NAMALWA (cell line): ENCODE measurements at places on chromosomes 13 and 19.

- DNase-seq, result no peak
These were observed 26.5 kb upstream of the HOMER3 start for GRCh38 chr19:18967358-18968146.

DNA sequence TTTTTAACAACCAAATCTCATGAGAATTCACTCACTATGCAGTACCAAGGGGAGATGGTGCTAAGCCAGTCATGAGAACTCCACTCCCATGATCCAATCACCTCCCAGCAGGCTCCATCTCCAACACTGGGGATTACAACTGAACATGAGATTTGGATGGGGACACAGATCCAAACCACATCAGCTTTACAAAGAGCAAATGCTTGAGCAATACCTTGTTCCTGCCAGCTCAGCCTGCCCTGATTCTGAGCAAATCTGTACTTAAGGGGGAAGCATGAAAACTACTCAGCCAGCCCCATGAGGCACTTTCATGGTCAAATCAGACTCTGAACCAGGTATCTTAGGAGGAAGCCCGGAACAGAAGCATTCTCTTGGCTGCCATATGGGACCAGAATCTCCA is 259.9 kb downstream of the TBC1D4 start:
- no peak for DNase-seq

DNA sequence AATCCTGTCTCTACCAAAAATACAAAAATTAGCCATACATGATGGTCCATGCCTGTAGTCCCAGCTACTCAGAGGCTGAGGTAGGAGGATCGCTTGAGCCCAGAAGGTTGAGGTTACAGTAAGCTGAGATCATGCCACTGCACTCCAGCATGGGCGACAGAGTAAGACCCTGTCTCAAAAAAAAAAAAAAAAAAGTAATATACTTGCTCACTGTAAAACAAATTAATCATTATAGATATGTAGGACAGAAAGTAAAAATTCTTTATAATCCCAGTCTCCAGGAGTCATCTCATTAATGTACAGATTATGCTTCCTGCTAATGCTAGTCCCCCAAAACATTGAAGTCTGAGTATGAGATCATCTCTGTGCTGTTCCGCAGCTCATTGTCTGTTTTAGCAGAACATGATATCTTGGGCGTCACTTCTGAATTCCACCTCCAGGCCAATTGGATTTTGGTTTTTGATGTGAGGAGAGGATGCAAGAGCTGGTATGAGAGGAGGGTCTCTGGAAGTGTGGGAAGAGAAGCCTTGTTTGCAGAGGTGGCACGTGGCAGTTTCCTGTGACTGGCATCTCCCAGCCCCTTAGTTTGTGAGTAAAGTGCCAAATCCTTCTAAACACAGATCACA is 75.4 kb upstream of the NPAS1 start:
- no peak for DNase-seq

DNA sequence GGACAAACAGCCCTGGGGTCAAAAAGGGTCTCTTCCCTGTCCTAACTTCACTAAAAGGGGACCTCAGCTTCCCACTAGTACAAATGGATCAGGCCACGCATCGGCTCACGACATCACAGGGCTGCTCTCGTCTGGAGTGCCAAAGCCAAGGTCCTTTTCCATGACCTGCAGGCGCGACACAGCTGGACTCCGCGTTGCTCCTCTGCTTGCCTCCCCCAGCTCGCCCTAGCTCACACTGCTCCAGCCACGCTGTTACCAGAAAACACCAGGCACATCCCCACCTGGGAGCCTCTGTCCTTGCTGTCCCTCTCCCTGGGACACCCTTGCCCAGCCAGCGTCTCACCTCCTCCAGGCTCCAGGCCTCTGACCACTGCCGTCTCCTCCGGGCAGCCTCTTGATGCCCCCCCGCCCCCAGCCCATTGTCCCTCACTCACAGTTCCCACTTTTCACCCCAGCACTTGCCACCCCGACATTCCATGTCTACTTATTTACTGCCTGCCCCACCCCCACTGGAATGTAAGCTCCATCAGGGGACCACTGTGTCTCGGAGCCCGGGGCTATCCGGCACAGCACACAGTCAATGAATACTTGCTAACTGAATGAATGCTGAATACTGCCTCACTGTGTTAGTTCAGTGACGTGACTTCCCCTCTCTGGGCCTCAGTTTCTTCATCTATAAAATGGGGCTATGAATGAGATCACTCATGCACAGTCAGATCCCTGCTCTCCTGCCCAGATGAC is 20.7 kb downstream of the AKT2 start:
- no peak for DNase-seq

GRCh38 chr19:5228932-5229777 is 111.5 kb downstream of the PTPRS start:
- no peak for DNase-seq

GRCh38 chr13:21606796-21607195 is 2.8 kb upstream of the MICU2 start:
- DNase-seq, result no peak

- DNase-seq, result no peak
These were observed 222.4 kb downstream of the TDRD3 start for GRCh38 chr13:60619461-60619860.

DNA sequence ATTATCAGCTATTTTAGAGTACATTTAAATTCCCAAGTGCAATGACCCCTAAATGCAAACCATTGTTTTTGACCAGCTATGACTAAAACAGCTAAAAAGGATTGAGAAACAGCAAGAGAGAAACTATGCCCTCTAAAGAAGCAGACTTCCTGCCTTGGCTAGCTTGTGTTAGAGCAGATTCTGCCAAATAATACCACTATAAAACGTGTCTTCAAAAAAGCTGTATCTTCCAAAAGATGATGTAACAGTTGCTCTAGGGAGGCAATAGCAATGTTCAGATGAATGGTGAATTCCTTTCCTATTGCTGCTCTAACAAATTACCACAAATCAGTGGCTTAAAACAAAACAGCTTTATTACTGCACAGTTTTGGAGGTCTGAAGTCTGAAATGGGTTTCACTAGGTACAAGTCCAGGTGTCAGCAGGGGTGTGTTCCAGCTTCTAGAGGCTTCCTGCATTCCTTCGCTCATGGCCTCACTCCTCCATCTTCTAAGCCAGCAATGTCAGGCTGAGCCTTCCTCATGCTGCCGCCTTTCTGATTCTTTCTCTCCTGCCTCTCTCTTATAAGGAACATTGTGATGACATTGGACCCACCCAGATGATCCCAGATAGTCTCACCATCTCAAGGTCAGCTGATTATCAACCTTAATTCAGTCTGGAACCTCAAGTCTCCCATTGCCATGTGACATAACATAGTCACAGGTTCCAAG is 84.5 kb downstream of the LRRC63 start:
- DNase-seq, result peak; percentile 23

DNA sequence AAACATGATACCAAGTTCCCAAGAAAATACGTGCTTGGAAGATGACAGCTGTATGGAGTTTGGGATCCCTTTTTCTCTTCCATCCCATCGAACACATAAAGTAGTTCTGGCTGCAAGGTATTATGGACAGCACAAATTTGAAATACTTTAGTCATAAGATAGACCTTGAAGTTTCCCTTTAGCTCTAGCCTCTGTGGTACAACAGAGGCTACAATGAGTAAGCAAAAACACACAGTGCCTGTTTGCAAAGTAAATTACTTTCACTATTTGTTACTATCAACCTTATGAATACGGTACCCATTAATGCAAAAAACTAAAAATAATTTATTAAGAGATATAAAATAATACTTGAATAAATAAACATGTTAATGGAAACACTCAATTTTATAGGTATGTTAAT is 21.0 kb upstream of the LRCH1 start:
- DNase-seq, result no peak

GRCh38 chr19:58034477-58034793 is 610 bp downstream of the ZSCAN1 start:
- DNase-seq, result no peak

GRCh38 chr13:35961002-35961401 is 170.2 kb downstream of the DCLK1 start:
- DNase-seq, result no peak

DNA sequence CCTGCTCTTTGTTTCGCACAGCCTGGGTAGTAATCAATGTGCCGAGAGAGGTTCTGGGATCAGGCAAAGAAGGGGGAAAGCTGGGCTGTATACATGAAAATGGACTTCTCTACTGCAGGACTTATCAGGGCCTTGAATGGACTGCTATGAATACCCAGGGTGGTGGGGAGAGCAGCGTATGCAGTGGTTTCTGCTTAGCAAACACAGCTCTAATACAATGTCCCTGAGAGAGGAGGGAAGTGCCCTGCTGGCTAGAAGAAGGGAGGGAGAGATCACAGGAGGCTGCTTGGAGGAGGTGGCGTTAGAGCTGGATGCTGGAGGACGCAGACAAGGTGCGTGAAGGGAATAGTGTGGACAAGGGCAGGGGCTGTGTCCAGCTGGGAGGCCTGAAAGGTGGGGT is 116.1 kb downstream of the PTPRS start:
- DNase-seq, result no peak

GRCh38 chr13:98690348-98691022 is 62.0 kb downstream of the SLC15A1 start:
- DNase-seq, result no peak

GRCh38 chr19:1649706-1650649 is 2.4 kb downstream of the TCF3 start:
- DNase-seq, result no peak

GRCh38 chr13:74336546-74336945 is 202.3 kb upstream of the KLF12 start:
- DNase-seq, result no peak

- peak; percentile 10 for DNase-seq
These were observed 1.9 kb downstream of the TEX26 start for GRCh38 chr13:30934381-30934780.

GRCh38 chr19:39502640-39503417 is 4.1 kb downstream of the DLL3 start:
- DNase-seq, result peak; percentile 90

DNA sequence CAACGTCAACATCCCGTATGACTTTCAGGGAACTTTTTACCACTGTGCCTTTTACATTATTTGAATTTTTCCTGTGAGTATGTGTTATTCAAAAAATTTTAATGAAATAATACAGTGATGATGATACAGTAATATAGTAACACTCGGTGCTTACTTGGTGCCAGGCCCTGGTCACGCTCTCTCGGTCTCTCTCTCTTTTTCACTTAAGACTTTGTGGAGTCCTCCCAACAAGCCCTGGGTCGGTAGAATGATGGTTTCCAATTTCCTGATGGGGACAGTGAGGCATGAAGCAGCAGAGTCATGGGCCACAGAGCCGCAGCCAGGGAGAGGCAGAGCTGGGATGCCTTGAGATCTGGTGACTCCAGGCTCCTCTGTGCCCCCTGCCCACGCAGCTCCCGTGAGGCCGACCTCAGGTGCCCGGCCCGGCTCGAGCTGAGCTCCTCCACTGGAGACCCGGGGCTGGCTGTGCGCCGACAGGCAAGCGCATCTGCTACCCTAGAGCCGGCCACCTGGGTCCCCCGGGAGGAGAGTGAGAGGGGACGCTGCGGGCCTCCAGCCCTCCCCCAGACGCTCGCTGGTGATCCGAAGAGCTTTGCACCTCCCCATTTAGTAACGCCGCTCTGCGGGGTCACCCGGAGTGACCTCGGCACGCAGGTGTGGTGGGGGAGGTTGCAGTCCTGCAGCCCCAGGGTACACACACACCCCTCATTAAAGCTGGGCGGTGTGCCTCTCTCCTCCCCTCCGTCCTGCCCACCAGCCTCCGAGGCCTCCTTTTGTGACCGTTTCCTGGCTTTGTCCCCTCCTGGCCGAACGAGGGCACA is 4.4 kb upstream of the SBK3 start:
- peak; percentile 54 for DNase-seq

GRCh38 chr13:111022241-111022640 is 92.9 kb upstream of the ARHGEF7 start:
- no peak for DNase-seq

DNA sequence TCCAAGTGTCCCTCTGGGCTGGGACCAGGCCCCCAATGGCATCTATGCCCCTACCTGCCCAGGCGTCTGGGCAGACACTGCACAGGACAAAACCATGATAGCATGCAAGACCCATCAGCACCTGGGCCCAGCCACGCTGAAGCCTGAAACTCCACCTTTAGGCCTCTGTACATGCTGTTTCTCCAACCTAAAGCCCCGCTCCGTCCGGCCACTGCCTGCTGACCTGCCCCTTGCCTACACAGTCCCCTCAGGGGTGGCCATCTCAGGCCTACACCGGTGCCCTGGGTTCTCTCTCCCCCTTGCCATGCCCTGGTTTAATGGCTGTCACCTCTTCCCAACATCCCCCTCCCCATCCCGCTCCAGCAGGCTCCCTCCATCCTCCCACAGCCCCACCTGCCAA is 15.3 kb downstream of the GJA3 start:
- DNase-seq, result no peak

DNA sequence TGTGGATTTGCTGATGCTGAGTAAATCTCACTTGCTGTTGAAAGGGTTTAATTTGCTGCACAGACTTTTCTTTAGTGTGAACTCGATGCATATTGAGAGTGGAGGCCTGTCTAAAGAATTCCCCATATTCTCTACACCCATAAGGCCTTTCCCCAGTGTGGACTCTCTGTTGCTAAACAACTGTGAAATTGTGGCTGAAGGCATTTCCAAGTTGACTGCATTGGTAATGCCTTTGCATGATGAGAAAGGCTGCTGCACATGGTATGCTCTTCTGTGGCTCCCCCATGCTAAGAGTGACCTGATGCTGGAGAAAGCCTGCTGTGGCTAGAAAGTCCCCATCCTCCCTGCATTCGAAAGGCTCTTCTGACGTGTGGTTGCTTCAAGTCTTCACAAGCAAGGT is 6.6 kb upstream of the ZNF599 start:
- no peak for DNase-seq

DNA sequence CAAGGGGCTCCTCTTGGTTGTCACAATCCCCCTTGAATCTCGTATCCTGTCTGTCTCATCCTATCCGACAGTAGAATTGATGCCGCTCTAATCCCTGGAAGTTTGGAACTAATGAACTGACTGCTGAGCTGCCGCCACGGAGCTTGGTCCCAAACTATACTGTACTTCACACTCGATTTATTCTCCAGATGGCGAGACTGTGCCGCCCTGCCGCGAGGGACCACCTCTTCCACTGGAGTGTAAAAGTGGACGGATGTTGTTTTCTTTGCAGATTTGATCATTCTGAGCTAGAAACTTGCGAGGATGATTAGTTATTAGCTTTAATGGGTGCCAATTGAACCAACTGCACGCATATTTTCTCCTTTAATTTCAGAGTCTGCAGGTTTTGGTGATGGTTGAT is 117.2 kb downstream of the ZIC5 start:
- no peak for DNase-seq

- no peak for DNase-seq
These were observed 92.0 kb downstream of the SOX1 start for GRCh38 chr13:112158961-112159360.

DNA sequence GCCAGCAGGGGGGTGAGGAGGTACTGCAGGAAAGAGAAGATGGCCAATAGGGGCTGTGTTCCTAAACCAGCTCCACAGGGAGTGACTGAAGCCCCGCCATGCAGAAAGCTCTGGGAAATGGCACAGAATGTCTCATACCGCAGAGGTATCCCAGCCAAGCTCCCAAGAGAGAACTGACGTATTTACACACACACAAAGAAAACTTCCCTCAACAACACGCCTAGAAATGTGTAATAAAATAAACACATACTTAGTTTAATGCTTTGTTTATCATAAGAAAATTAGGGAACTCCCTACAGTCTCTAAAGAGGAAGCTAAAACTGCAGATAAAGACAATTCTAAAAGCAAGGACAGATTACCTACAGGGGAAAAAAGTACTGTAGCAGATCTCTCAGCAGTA is 40.0 kb downstream of the ESD start:
- no peak for DNase-seq
